ENCODE measurements at places on chromosomes 12 and 14.

DNA sequence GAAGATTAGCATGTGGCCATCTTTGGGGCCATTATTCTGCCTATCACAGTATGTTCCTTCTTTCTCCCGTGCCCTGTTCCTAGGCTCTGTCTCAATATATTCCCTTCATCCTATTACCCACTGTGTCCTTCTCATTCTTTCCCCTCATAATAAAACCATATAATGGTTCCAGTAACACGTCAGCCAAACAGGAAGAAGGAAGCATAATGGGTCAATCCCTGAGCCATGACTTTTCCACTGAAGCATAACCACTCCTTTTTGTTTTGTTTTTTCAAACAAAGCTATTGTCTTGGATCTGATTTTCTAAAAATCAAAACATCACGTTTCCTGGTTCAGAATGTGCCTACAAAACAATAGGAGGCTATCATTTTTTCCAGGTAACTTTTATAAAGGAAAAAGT is 21.3 kb upstream of the RHOJ start:
- H3K36me3 ChIP-seq = no peaks in the 10 kb centered on the region
- no peaks in the 10 kb centered on the region for H3K4me1 ChIP-seq
- H3K27ac ChIP-seq = no peak overlapping the region
- DNase-seq = no peak

GRCh38 chr12:24488091-24488596 is 460.8 kb downstream of the BCAT1 start:
- H3K27me3 ChIP-seq = no peaks in the 10 kb centered on the region
- no peaks in the 10 kb centered on the region for H3K36me3 ChIP-seq
- no peak overlapping the region for H3K4me3 ChIP-seq

GRCh38 chr12:53200107-53200457 is 7.0 kb downstream of the ITGB7 start:
- peaks cover 77% of the 10 kb centered on the region for H3K4me1 ChIP-seq
- peak overlapping the region; percentile 38 for H3K27ac ChIP-seq
- H3K36me3 ChIP-seq = peaks cover 10% of the 10 kb centered on the region
- peak overlapping the region; percentile 14 for H3K4me3 ChIP-seq
- DNase-seq = no peak

- H3K36me3 ChIP-seq = peaks cover 59% of the 10 kb centered on the region
- no peak overlapping the region for H3K4me3 ChIP-seq
- no peak overlapping the region for H3K27ac ChIP-seq
- no peak for DNase-seq
- no peaks in the 10 kb centered on the region for H3K27me3 ChIP-seq
Measured at GRCh38 chr12:57497223-57498131, 9.6 kb downstream of the MARS1 start.

GRCh38 chr12:96190413-96191108 is 3.6 kb upstream of the ELK3 start:
- H3K4me1 ChIP-seq = peaks cover 5% of the 10 kb centered on the region
- DNase-seq = no peak
- no peak overlapping the region for H3K27ac ChIP-seq
- H3K4me3 ChIP-seq = no peak overlapping the region

GRCh38 chr12:90829044-90829443 is 125.9 kb downstream of the CCER1 start:
- no peaks in the 10 kb centered on the region for H3K4me1 ChIP-seq
- no peaks in the 10 kb centered on the region for H3K36me3 ChIP-seq
- H3K27ac ChIP-seq = no peak overlapping the region
- DNase-seq = no peak
- H3K4me3 ChIP-seq = no peak overlapping the region

DNA sequence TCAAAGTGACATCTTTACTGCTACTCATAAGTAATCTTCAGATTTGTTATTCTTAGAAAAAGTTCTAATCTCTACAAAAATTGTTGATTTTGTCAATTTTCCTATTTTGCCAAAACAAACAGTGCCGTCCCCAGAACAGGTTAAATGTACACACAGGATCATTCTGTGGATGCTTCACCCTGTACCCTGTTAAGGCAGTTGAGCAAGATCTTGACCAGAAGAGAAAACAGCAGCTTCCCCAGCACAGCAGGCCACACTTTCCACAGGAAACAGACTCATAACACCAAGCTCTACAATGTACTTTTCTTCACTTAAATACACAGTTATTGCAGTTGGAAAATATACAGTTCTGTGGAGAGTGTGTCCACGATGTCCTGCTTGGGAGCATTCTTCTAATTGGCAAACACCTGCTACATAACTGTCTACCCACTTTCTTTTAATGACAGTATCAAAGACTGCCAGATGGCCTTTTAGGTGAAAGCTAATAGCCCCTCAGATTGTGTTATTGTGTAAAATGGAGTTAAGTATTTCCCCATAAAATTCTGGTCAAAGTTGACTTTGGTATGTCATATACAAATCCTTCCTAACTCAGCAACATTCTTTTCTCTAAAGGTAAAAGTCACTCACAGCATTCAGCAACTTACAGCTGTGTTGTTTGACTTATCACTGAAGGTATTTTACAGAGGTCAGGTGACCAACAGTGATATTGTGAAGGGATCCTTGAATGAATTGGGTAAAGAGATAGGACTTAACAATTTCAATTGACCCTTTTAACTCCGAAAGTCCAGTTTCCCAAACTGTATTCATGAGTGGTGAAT is 77.0 kb downstream of the SEC23A start:
- H3K4me1 ChIP-seq = no peaks in the 10 kb centered on the region
- no peaks in the 10 kb centered on the region for H3K27me3 ChIP-seq
- no peak overlapping the region for H3K27ac ChIP-seq
- H3K36me3 ChIP-seq = peaks cover 15% of the 10 kb centered on the region
- no peak for DNase-seq

- H3K36me3 ChIP-seq = no peaks in the 10 kb centered on the region
- H3K4me3 ChIP-seq = peak overlapping the region; percentile 48
- H3K27me3 ChIP-seq = peaks cover 28% of the 10 kb centered on the region
- DNase-seq = peak; percentile 65
- H3K4me1 ChIP-seq = peaks cover 30% of the 10 kb centered on the region
Measured at GRCh38 chr12:49342066-49342913, 4.4 kb upstream of the DNAJC22 start.

DNA sequence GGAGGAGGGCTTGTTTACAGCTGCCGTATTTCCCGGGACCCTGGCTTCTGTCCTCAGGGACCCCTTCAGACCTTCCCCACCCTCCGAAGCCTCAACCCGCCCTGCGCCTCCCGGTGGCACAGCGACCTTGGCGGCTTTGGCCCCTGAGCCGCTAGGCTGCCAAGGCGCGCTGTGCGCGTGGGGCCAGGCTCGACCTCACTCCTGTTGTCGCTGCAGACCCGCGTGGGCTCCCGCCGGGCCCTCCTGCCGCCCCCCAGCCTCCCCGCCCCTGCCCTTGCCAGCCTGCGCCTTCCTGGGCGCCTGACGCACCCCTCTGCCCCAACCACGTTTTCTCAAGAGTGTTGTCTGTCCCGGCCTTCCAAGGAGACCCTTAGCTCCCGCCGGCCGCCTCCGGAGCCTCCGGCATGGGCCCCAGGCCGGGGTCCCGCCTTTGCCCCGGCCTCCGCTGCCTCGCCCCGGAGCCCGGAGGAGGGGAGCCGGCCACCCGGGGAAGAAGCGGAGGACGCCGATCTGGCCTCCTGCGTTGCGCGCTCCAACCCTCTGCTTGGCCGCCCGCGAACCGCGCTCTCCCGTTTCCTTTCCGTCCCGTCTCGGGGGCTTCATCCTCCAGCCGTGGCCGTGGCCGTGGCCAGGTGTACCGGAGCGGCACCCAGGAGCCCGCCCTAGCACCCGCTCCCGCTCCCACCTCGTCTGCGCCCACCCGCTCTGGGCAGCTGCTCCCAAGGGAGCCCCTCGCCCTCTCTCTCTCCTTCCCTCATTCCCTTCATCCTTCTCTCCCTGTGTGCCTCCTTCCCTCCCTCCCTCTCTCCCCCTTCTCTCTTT is 19.9 kb downstream of the PPP2R5C start:
- H3K27me3 ChIP-seq = peaks cover 5% of the 10 kb centered on the region
- no peaks in the 10 kb centered on the region for H3K36me3 ChIP-seq
- no peaks in the 10 kb centered on the region for H3K4me1 ChIP-seq
- peak overlapping the region; percentile 61 for H3K4me3 ChIP-seq
- peak; percentile 32 for DNase-seq

GRCh38 chr12:59459966-59460660 is 135.7 kb upstream of the SLC16A7 start:
- no peaks in the 10 kb centered on the region for H3K27me3 ChIP-seq
- H3K36me3 ChIP-seq = no peaks in the 10 kb centered on the region
- DNase-seq = no peak
- H3K4me3 ChIP-seq = no peak overlapping the region
- H3K27ac ChIP-seq = no peak overlapping the region
- H3K4me1 ChIP-seq = no peaks in the 10 kb centered on the region

- no peak for DNase-seq
- H3K4me1 ChIP-seq = peaks cover 2% of the 10 kb centered on the region
- peaks cover 27% of the 10 kb centered on the region for H3K36me3 ChIP-seq
Measured at GRCh38 chr12:121916719-121917118, 1.7 kb upstream of the CFAP251 start.

DNA sequence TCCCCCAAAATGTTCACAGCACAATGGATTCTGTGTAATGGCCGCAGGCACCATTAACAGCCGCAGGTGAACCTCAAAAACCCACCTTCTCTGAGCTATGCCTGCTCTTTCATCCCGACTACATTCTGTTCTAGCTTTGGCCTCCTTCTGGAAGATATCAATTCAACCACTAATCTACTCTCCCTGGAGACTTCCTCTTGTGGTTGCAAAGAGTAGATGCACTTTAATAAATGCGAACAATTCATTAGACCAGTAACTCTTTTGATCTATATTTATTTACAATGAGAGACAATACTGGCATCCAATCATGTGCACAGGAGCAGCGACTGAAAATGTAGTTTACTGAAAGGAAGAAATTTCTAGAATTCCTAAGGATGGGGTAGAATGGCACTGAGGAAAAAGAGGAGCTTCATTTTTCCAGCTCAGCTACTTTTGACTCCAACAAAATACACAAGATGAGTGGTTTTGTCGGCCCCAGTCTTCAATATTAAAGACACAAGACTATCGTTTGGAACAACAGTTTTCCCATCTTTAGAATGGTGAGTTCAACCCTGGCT is 5.3 kb downstream of the GRIN2B start:
- no peak overlapping the region for H3K4me3 ChIP-seq
- H3K27me3 ChIP-seq = peaks cover 14% of the 10 kb centered on the region
- DNase-seq = no peak
- no peaks in the 10 kb centered on the region for H3K4me1 ChIP-seq
- no peaks in the 10 kb centered on the region for H3K36me3 ChIP-seq

DNA sequence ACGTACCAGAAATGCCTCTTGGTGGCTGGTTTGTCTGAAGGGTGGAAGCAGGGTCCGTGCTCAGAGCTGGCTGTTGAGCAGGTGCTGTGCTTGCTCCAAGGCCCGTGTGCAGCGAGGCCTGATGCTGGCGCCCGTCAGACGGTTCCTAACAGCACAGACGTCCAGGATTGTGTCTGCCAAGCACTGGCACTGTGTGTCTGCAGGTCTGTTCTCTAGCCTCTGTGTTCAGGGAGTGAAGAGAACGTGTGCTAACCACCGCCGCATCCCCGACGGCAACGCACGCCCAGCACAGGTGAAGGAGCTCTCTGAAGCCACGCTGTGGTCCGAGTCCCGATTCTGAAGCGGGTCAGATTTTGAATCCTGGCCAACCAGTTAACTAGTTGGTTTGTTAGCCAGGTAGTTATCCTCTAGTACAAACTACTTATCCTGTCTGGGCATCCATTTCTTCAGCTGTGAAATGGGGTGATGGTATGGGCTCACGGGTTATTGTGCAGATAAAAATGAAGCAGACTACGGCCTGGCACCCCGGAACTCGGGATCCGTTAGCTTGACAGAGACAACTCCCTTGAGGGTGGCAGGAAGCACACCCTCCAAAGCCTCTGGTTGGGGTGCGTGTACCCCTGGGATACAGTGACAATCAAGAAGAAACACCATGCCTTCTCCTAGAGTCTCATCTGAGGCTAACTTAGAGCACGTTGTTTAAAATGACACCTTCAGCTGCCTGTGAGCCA is 18.6 kb upstream of the TDRD9 start:
- no peak for DNase-seq
- peak overlapping the region; percentile 52 for H3K4me3 ChIP-seq
- peaks cover 32% of the 10 kb centered on the region for H3K36me3 ChIP-seq
- peaks cover 22% of the 10 kb centered on the region for H3K4me1 ChIP-seq

DNA sequence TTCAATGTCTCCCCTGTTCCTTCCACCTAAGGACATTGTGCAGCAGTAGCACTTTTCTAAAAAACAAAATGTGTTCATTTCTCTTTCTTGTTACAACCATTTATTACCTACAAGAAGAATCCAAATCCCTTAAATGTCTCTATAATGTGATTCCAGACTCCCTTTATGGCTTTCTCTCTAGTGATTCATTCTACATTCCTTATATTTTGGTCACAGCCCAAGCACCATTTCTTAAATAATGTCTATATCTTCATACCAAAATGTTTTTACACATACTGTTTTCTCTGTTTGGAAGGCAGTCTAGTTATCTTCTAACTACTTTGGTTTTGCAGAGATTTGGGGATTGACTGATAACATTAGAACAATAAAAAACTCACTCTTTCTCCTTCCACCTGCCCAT is 1037.3 kb upstream of the FLRT2 start:
- H3K4me1 ChIP-seq = no peaks in the 10 kb centered on the region
- no peak overlapping the region for H3K27ac ChIP-seq
- no peaks in the 10 kb centered on the region for H3K27me3 ChIP-seq
- no peak for DNase-seq
- H3K36me3 ChIP-seq = no peaks in the 10 kb centered on the region

DNA sequence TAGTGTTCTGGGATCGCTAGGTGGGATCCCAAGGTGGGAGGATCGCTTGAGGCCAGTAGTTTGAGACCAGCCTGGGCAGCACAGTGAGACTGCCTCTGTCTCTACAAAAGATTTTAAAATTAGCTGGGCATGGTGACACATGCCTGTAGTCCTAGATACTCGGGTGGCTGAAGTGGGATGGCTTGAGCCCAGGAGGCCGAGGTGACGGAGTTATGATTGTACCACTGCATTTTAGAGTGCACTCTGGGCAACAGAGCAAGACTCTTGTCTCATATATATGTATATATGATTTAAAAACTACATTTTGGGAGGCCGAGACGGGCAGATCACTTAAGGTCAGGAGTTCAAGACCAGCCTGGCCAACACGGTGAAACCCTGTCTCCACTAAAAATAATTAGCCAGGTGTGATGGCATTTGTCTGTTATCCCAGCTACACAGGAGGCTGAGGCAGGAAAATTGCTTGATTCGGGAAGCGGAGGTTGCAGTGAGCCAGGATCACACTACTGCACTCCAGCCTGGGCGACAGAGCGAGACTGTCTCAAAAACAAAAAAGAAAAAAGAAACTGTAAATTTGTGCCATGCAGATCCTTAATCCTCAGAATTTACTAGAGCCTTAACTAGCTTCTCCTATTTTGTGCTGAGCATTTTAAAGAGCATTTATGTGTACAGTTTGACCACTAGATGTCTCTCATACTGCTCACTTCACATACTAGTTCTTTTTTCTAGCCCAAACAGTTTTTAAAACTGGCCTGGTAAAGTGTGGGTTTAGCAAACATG is 114.8 kb downstream of the MON2 start:
- H3K36me3 ChIP-seq = peaks cover 34% of the 10 kb centered on the region
- no peak for DNase-seq
- H3K4me3 ChIP-seq = no peak overlapping the region
- H3K27me3 ChIP-seq = no peaks in the 10 kb centered on the region

GRCh38 chr12:91622037-91622436 is 439.4 kb upstream of the DCN start:
- no peaks in the 10 kb centered on the region for H3K27me3 ChIP-seq
- H3K4me3 ChIP-seq = no peak overlapping the region
- H3K4me1 ChIP-seq = no peaks in the 10 kb centered on the region
- H3K27ac ChIP-seq = no peak overlapping the region
- no peak for DNase-seq

GRCh38 chr14:103528146-103528586 is 830 bp upstream of the TRMT61A start:
- H3K27ac ChIP-seq = peak overlapping the region; percentile 79
- H3K27me3 ChIP-seq = peaks cover 14% of the 10 kb centered on the region
- no peak for DNase-seq
- peaks cover 46% of the 10 kb centered on the region for H3K4me1 ChIP-seq

Data from T-cell (primary cell).